ENCODE measurements at places on chromosomes 6 and 20.

DNA sequence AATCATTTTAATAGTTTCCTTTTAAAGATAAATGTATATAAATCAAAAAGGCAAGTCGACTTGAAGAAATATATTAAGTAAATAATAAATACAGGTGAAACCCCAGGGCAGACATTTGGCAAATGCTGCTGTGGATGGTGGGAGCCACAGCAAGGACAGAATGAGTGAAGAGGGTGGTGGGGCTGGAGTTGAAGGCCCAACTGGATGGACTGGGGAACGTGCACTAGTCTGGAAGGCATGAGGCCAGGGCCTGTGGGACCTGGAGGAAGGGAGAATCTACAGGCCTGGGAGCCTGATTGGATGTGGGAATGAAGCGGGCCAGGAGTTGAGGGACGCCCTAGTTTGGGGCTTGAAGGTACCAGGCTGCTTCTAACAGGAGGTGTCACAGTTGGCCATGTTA lies 30.6 kb upstream of the BLCAP start:
- DNase-seq, result no peak

- DNase-seq, result no peak
Measured at GRCh38 chr20:63310265-63310991, 17.4 kb downstream of the COL20A1 start.

- peak; percentile 82 for DNase-seq
Measured at GRCh38 chr20:38452880-38453624, 17.9 kb upstream of the SNHG17 start.

GRCh38 chr6:131948692-131949619 lies 2.2 kb downstream of the CCN2 start:
- peak; percentile 66 for DNase-seq

DNA sequence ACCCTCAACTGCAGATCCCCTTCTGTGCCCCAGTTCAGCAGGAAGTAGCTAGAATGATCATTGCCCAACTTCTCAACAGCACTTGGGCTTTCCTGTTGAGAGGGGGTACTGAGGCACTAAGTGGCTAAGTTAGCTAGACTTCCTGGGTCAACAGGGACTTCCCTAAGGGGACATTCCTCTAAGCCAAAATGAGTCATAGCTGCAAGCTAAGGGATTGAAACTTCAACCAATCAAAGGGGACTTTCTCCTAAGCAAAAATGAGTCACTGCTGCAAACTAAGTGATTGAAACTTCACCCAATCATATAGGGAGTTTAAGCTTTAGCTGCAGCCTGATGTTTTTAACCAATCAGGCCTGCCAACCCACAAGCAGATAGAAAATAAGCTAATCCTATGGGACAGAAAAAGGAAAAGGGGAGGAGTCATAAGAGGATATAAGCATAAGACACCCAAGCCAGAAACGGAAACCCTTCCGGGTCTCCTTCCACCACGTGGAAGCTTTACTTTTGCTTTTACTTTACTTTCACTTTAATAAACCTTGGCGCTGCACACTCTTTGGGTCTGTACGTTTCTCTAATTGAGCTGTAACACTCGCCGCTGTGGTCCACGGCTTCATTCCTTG lies 659.0 kb upstream of the HS3ST5 start:
- DNase-seq, result no peak

DNA sequence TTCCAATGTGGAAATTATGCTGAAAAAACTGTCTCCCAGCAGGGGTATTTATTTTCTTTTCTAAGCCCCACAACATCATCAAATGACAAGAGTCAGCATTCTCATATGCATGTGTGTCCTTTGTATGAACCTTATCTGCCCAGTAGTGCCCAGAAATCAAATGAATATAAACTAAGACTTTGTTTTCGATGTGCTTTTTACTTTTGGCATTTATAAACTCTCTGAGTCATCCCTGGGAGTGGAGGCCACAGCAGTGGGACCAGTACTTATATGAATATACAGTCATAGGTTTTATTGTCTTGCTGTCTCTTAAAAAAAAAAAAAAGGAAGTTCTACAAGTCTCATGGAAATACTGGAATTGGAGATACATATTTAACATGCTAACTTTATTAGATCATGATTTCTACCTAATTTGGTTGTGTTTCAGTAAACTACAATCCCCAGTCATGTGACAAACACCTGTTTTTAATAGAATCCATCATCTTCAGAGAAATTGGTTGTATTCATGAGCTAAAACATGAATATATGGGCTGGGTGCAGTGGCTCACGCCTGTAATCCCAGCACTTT lies 99.2 kb upstream of the TMEM181 start:
- DNase-seq, result peak; percentile 71

- DNase-seq, result no peak
Measured at GRCh38 chr20:45827030-45827652, at the start of gene TNNC2. Gene TNNC2, minus strand, starts transcription at chr20:45827312. Its CDS starts 64 bp downstream, at chr20:45827248.

GRCh38 chr6:41651962-41652657 lies 13.8 kb downstream of the MDFI start:
- no peak for DNase-seq

DNA sequence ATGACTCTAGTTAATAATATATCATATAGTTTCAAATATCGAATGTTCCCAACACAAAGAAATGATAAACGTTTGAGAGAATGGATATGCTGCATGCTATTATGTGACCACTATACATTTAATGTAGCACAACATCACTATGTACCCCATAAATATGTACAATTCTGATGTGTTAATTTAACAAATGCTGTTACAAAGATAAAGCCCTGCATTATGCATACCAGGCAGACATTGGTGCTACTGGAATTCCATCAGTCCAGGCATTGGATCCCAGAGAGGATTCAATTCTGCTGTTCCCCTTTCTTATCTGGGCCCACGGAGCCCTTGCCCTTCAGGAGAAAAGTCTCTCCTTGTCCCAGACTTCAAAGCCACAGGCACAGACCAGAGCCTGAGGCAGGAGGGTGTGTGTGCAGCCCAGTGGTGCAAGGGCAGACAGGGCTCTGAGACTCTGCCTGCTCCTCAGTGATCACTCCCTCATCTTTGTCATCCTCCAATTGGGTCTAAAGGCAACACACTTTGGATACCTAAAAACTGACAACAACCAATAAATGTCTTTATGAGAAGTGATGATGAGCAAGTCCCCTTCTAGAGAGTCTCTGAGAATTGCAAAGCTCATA lies 45.2 kb downstream of the PSMG4 start:
- no peak for DNase-seq

- DNase-seq, result peak; percentile 34
Measured at GRCh38 chr6:3549314-3549940, 92.6 kb upstream of the SLC22A23 start.

GRCh38 chr6:14107711-14108494 lies 9.7 kb upstream of the CD83 start:
- DNase-seq, result no peak

- no peak for DNase-seq
Measured at GRCh38 chr6:39035681-39036080, 12.9 kb upstream of the GLP1R start.

GRCh38 chr6:12024216-12024615 lies 12.1 kb downstream of the HIVEP1 start:
- DNase-seq, result no peak

GRCh38 chr6:129105035-129105434 lies 222.1 kb downstream of the LAMA2 start:
- no peak for DNase-seq

GRCh38 chr6:13156381-13156780 lies 172.0 kb downstream of the TBC1D7 start:
- DNase-seq, result no peak

GRCh38 chr20:56360908-56361205 lies 2.1 kb downstream of the FAM210B start:
- no peak for DNase-seq

- no peak for DNase-seq
Measured at GRCh38 chr20:50554694-50555579, 44.8 kb downstream of the PTPN1 start.

- DNase-seq, result peak; percentile 27
Measured at GRCh38 chr6:51350308-51350904, 531.7 kb downstream of the TFAP2B start.

- DNase-seq, result no peak
Measured at GRCh38 chr6:149696901-149697300, 21.0 kb downstream of the LATS1 start.

- DNase-seq, result no peak
Measured at GRCh38 chr20:52035977-52036376, 155.6 kb downstream of the ZFP64 start.

DNA sequence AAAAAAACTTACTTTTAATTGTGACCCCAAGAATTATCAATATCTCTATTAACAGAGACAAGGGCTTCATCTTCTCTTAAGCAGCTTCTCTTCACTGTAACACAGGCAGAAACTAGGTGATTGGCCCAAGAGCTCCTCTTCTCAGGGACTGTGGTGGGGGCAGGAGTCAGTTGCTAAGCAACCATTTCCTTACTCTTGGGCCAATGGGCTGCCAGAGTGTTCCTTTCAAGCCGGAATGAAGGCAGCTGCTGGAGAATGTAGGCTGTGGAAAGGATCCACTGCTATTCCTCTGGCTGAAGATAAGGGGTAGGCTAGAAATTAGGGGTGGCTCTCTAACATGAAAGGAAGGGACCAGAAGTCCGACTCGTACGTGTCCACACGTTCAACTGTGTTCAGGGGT lies at the start of gene SEL1L2:
TSS of gene SEL1L2 (minus strand) at position 150 of the 400 bp plus-strand sequence. CDS start at position 70, 80 bp downstream.
- DNase-seq, result no peak

- no peak for DNase-seq
Measured at GRCh38 chr20:63546256-63546955, 1.1 kb downstream of the SRMS start.

GRCh38 chr6:3014675-3015066 lies 15.0 kb downstream of the NQO2 start:
- DNase-seq, result no peak

DNA sequence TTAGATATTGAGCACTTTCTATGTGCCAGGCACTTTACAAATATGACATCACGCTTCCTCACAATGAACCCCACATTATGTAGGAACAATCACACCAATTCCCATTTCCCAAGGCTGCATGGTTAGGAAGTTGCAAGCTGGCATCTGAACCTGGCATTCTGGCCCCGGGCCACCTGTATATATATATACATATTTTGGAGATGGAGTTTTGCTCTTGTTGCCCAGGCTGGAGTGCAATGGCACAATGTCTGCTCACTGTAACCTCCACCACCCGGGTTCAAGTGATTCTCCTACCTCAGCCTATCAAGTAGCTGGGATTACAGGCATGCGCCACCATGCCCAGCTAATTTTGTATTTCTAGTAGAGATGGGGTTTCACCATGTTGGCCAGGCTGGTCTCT lies 30.4 kb downstream of the SRC start:
- no peak for DNase-seq

GRCh38 chr20:58791286-58791685 lies 59.4 kb downstream of the GNAS-AS1 start:
- DNase-seq, result no peak

DNA sequence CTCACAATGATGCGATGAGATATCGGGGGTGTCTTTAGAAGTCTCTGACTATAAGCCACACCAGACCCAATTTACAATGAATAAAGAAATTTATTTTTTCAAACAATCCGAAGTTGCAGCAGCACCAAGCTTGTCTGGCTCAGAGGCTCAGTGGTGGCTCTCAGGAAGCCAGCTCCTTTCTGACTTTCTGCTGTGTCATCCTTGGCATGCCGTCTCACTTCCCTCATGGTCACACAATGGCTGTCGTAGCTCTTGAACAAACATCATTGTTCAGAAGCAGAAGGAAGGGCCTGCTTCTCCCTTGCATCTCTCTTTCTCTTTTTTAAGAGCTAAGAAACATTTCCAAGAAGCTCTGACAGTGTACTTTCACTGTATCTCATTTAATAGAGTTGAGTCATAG lies 299.0 kb downstream of the DOK5 start:
- DNase-seq, result no peak

Data from kidney capillary endothelial cell (primary cell).